ENCODE measurements at places on chromosomes 12 and 14.

GRCh38 chr14:63454863-63455622 is 88.1 kb downstream of the PPP2R5E start:
- DNase-seq, result no peak

DNA sequence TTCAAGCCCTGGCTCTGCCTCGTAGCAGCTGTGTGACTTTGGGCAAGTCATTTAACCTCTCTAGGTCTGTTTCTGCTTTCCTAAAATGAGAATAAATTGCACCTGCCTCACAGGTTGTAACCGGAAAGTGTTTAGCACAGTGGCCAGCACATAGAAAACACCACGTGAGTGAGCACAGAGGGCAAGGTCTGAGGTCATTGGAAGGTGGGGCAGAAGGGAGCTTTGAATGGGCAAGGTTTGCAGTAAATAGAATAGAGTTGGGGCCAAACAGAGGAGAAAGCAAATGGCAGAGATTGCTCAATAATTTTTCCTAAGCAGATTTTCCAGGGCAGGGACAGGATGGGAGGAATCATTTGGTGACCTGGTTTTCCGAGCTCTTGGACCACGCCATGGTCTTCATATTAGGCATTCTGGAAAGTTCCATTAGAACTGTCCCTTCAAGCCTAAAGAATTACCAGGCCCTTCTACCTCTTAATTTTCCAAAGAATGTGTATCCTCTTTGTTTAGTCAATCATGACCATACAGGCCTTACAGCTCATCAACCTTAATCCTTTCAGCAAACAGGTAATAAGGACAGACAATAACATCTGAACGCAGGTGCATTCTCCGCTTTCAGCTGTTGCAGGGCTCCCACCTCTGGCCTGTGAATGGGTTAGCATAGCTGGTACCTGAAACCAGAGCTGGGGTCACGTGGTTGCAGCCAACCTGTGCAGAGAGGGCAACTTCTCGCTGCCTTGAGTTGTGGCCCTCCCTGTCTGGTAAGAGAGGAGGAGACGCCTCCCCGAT is 53.8 kb downstream of the VWF start:
- no peak for DNase-seq

GRCh38 chr14:25371068-25371467 is 321.1 kb upstream of the STXBP6 start:
- no peak for DNase-seq

GRCh38 chr14:76773188-76773885 is 12.1 kb downstream of the VASH1 start:
- DNase-seq, result no peak

- DNase-seq, result no peak
These were observed 272.5 kb upstream of the PRICKLE1 start for GRCh38 chr12:42862055-42862454.

DNA sequence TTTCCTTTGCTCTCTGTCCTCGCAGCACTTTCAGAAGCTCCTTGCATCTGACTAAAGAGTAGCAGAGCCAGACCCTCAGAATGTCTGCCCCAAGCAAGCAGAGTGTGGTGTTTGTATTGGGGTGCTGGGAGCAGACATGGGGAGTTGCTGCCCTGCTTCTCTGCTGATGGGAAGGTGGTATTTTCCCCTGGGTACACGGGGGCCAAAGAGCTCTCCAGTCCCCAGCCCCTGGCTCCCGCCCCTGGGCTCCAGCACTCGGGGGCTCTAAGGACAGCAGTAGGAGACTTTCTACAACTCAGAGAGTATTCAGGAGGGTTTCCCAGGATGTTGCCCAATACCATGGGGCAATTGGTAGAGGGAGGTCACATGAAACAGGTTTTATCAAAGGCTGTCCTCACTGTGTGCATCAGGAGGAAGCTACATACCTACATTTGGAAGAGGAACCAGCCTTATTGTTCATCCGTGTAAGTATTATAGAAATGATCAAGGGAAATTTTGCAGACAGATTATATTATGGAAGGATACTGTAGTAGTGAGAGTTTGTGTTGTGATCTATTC is 50.3 kb downstream of the DAD1 start:
- no peak for DNase-seq

DNA sequence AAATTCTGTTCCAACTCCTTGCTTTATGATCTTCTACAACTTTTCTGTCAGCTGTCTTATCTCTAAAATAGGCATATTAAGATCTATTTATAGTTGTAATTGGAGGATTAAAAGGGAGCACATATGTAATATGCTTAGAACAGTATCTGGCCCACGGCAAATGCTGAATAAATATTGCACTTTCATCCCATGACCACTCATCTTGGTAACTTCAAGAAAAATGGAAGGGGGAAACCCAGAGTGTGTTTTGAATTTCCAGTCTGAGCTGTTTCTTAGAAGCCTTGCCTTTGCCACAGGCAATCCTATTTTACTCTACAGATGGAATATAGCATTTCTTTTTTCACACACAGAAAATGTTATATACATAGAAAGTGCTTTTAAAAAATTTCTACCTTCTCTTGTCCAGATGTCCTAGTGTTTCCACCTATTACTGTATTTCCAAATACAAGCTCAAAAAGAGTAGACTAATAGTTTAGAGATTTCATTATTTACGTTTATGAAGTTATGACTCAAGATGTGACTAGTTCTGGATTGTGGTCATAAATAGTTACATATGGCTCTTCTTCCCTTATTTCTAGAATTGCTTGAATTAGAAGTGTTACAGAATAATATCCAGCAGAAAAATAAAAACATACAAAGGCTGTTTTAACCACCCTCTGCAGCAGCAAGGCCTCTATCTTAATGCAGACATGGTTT is 6.2 kb upstream of the STXBP6 start:
- DNase-seq, result no peak

DNA sequence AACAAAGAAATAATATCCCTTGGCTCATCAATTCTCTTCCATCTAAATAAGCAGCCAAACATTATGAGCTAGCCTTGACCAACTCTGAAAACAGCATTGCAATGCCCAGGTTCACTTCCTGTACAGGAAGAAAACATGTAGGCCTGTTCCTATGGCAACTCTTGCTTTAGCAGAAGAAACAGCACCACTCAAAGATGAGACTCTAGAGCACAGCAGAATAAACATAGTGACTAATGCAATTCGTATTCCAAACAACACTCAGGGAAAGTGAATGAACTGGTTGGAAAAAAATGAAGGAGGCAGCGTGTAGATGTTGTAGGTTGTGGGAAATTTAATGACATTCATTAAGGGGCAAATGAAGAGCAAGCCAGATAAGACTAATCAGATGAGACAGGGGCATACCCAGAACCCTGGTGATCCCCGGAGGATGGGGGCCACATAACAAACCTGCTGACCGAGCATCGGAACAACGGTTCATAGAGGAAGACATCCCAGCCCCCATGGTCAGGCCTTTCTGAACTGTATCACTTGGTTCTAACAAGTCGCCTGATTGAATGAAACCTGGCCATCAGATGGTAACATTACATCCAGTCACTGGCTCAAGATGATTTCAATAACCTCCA is 9.0 kb downstream of the ARHGDIB start:
- peak; percentile 36 for DNase-seq

- no peak for DNase-seq
These were observed 199.7 kb downstream of the ANO2 start for GRCh38 chr12:5745251-5745888.

- DNase-seq, result no peak
These were observed 21.1 kb upstream of the C14orf180 start for GRCh38 chr14:104558231-104559027.

- no peak for DNase-seq
These were observed 127.7 kb downstream of the SLC16A7 start for GRCh38 chr12:59723520-59723919.

GRCh38 chr12:49146406-49146805 is 15.2 kb upstream of the TUBA1B start:
- DNase-seq, result no peak

GRCh38 chr12:109994401-109995175 is 1.6 kb downstream of the GIT2 start:
- DNase-seq, result no peak

DNA sequence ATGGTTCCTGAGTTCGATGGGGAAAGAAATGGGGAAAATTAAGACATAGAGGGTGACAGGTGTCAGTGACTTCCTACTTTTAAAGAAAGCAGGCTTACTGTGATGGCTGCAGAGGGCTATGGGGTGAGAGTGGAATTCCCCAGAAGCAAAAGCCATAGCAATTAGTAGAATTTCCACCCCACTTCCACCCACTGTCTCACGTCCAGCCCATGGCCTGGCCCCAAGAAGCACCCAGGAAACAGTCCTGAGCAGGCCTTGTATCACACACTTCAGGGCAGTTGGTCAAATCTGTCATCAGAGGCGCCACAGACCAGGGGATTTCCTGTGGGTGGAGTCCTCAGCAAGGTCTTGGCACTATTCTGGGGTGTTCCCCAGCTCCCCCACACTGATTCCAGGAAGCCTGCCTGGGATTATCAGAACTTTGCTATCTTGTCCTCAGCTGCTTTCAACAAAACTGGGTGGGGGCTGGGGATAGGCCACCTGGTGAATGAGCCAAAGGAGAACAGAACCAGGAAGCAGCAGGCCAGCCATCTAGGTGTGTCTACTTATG is 120.1 kb upstream of the CCND2 start:
- peak; percentile 58 for DNase-seq

GRCh38 chr14:44833376-44834060 is 128.2 kb downstream of the KLHL28 start:
- DNase-seq, result no peak

DNA sequence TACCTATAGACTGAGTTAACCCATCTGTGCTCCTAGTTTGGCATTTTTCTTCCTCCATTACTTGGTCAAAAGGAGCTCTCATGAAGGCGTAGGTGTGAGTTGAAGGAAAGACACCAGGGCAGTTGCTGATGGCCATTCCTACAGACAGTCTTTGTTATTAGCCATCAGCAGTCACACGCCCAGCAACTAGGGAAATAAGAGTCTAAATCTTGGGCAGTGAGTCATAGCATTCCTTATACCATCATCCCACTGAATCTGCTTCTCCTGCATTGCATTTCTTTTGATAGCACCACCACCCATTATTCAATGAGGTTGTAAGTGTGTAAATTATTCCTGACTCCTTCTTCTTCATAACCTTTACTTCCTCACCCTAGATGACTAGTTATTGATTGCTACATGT is 150.9 kb upstream of the IGF1 start:
- no peak for DNase-seq

DNA sequence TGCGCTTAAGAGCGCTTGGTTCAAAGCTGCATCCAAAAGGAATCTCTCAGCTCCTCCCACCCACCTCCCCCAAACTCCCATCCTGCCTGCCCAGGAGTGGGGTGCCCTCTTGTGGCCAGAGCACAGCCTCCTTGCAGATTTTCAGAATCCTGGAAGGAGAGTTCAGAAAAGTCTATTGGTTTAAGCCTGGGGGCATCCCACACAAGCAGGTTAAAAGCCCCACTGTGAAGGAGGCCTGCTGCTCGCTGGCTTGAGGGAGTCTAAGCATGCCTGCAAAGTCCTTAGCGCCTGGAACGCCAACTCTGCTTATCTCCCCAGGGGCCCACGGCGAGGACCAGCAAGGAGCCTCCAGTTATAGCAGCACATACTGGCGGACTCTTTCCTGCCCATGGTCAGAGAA is 297.1 kb downstream of the KSR2 start:
- no peak for DNase-seq

DNA sequence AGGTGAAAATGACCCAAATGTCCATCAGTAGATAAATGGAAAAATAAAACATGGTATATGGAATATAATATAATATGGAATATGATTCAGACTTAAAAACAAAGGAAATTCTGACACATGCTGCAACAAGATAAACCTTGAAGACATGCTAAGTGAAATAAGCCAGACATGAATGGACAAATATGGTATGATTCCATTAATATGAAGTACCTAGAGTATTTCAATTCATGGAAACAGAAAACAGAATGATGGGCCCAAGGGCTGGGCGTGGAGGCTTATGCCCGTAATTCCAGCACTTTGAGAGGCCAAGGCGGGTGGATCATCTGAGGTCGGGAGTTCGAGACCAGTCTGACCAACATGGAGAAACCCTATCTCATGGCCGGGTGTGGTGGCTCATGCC is 22.7 kb upstream of the ORAI1 start:
- DNase-seq, result no peak

- no peak for DNase-seq
These were observed 21.5 kb upstream of the MMP17 start for GRCh38 chr12:131806674-131807073.

DNA sequence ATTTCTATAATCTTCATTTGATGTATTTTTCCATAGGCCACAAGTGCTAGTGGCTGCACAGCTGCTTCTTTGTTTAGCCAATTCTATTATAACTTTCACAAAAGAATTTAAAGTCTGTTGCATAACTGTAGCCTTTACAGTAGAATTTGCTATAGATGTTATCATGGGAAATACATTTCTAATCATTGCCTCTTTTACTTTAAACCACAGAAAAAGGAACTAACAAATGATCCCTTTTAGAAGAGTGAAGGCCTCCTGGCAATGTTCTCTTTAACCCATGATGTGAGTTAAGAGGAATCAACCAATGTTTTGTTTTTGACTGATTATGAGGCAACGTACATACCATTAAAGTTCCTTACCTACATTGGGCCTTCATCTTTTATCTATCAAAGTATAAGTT is 68.8 kb downstream of the RPL10L start:
- DNase-seq, result no peak
